ENCODE measurements at places on chromosomes 1 and 21.

GRCh38 chr1:21323091-21323490 is 32.8 kb upstream of the ECE1 start:
- no peak for DNase-seq

DNA sequence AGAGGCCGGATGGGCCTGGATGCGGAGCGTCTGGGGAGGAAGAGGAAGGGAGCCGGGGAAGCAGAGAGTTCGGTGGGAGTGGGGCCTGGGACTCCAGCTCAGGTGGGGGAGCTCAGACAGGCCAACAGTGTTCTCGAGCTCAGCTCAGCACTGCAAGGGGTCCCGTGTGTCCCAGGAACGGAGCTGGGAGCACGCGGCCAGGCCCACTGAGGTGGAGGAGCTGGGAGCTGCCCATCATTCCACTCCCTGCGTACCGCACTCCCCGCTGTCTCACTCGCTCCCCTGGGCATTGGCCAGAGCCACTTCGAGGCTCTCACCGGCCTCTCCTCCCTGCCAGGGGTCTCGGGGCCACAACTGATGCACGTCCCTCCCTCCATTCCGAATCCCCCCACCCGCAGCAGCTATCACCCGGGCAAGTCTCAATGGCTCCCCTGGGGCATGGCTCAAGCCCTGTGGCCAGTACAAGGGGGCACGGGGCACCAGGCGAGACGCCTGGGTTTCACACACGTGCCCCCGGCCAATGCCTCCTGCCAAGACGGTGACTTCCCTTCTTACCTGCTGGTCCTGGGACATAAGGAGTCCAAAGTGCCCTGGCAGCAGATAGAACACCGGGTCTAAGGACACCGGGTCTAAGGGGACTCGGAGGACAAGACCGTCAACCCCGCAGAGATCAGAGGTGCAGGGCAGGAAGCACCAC is 30.3 kb upstream of the COL6A2 start:
- no peak for DNase-seq

GRCh38 chr1:63124666-63125191 is 197.6 kb upstream of the FOXD3 start:
- DNase-seq = no peak

GRCh38 chr1:212188599-212189351 is 96.4 kb upstream of the PPP2R5A start:
- no peak for DNase-seq

- DNase-seq = no peak
These were observed at the start of gene PODN for GRCh38 chr1:53061859-53062707. PODN (plus strand) TSS chr1:53062213; CDS start chr1:53069856, 7,643 bp downstream.

- DNase-seq = no peak
These were observed 43.2 kb upstream of the PLA2G4A start for GRCh38 chr1:186785503-186785902.

Measured in naive thymus-derived CD8-positive, alpha-beta T cell (primary cell).